Upper lobe of left lung (tissue), 6 donors: ENCODE measurements at places on chromosomes 3 and 15. TPM values are rescaled to one million over a fixed set of nuclear protein-coding genes. Genes with fewer than 3 reads are reported as not detected.

- no peak for DNase-seq
Measured at GRCh38 chr15:94584833-94585244, 353.5 kb downstream of the MCTP2 start.

- DNase-seq = no peak
Measured at GRCh38 chr3:108150200-108150599, 59.4 kb upstream of the CD47 start.

GOLGA6L9 gene
- 14.2 TPM for total RNA-seq

DNA sequence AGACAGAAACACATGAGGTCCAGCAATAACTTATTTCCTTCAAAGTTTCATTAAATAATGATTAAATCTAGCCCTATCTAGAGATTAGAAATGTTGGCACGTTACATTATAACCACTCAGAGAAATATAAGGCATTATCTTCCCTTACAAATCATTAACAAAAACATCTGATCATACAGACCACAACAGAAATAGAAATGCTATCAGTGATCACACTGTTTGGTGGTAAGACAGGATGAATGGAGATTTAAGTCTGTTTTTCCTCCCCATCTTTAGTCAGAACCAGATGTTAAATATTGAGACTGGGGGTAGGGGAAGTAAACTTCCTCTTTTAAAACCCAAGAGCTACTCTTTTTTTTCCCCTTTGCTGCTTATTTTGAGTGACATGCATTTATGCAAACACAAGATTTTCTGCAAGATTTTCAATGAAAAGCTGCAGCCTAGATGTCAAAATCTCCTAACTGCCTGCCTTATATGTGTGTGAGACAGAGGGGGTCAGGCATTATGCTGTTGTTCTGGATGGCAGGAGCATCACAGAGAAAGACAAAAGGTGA, 70.4 kb downstream of the CBLB start:
- DNase-seq = no peak

GRCh38 chr15:33179874-33180273, 14.6 kb downstream of the FMN1 start:
- DNase-seq = no peak

BBX gene
- total RNA-seq = 36.6 TPM

DNA sequence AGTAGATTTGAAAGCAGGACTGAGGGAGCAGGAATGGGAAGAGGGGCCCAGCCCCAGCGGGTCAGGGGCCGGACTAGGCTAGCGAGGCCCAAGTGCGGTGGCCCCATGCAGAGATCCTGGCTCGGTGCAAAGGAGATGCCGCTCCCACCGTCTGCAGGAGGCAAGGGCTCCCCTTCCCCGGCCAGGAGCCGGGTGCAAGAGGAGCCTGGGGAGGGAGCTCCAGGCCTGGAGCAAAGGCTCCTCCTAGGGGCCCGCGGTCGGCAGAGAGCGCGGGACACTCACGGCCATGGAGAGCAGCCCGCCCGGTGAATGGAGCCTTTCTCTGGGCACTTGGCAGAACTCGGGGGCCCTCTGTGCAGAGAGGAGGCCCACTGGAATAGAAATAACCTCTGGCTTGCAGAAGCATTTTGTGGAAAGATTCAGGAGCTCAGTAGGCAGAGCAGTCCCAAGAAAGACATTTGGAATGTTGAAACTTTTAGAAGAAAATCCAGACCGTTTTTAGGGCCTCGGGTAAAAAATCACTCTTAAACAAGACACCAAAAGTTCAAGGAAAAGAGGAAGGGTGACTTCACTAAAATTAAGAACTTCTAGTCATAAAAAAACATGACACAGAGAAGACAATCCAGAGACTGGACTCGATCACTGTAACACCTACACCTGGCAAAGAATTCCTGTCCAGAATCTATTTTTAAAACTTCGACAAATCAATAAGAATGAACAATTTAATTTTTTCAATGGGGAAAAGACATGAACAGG, 43.0 kb upstream of the USP3 start:
- peak; percentile 60 for DNase-seq

- DNase-seq = peak; percentile 90
Measured at GRCh38 chr3:58536501-58537411, at the start of gene ACOX2. TSS of gene ACOX2 (minus strand) at chr3:58537190. CDS start at chr3:58535106, 2,084 bp downstream.

SNTN gene
- total RNA-seq = 0.34 TPM

- no peak for DNase-seq
Measured at GRCh38 chr3:73610493-73610892, 14.2 kb downstream of the PDZRN3 start.

- no peak for DNase-seq
Measured at GRCh38 chr3:194471863-194472262, 14.9 kb downstream of the ATP13A3 start.

DNA sequence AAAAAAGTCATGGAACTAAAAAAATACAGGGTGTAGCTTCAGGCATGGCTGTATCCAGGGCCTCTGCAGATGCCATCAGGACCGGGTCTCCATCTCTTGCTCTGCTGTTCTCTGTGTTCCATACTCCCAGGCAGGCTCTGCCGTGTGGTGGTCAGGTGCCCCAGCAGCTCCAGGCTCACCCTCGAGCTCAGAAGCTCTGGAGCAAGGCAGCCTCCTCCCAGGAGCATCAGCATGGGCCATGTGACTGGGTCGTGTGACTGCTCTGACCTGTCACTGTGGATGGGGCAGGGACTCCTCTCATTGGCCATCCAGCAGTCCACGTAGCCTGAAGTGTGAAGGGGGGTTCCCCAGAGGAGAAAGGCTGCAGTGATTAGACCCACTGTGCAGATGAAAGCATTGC, 8.5 kb downstream of the FBLN2 start:
- no peak for DNase-seq

DNA sequence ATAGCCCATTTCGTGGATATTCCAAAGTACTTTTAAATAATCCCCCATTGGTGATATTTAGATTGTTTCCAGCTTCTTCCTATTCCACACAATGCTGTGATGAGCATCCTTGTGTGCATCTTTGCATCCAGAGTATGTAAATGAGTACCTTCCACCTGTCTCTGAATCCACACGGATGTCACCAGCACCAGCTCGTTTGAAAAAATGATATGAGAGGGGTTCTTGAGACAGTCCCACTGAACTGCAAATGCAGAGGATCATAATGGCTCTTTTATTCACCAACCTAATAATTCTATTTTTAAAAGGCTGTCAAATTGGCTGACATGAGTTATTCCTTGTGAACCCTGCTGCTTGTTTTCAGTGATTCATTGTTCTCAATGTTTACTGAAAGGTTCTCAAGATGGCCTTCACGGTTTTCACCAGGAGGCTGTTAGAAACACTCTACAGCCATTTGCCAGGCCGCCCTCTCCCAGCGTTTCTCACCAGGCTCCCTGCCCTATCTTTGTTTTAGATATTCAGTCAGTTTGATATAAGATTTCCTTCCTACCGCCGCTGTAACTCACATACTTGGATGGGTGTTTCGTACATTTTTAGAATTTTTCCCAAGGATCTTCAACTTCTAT, 96.7 kb upstream of the PTPRG start:
- DNase-seq = no peak

CYP19A1 gene
- not detected for total RNA-seq

OR5H2 gene
- total RNA-seq = not detected
